ENCODE measurements at places on chromosomes 11 and 22.

- no peak for DNase-seq
Observed at GRCh38 chr11:61957021-61957770, 7.0 kb downstream of the BEST1 start.

DNA sequence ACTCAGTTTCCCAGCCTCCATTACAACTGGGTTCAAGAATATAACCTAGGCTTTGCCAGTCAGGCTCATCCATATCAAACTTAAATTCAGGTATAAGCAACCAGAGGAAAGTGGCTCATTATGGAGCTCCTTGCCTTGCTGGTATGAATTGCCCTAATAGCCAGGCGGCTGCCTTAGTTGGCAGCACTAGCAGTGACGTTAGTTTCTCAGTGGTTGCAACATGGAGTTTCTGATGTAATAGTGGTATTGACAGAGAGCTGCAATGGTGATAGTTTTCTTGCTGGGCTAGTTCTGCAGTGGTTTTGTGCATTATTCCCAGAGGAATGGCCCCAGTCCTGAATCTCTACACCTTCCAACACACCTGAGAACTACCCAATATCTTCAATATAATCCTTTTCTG, 3.8 kb upstream of the TMEM123 start:
- no peak for DNase-seq

- DNase-seq, result no peak
Observed at GRCh38 chr22:37628830-37629229, 10.6 kb upstream of the SH3BP1 start.

DNA sequence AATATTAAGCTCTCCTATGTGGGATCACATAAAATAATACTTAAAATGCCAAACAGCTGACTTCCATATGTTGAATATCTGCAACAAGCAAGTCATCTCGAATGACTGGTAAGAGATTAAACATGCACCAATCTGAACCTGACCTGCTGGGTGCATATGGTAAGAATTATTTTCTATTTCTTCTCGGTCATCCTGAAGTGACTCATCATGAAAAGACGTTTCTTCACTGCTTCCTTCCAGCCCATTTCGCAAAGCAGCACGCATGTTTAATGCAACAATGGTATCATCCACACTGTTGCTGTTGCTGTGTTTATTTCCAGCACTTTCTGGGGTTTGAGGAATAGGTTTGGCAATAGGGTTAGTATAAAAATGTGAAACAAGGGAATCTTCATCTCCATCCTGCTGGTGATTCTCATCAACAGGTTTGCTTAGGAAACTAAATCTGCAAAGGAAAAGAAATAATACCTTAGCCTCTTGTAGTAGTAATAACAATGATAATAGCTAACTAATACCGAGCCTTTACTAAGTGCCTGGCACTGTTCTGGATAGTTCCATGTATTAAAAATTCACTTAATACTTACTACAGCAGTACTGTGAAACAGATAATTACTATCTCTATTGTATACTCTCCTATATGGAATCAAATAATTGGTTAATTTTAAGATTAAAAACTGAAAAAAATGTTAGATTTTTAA, 52.0 kb upstream of the CHRNA10 start:
- DNase-seq, result peak; percentile 77

GRCh38 chr11:86918973-86919372, 36.2 kb downstream of the FZD4 start:
- no peak for DNase-seq

DNA sequence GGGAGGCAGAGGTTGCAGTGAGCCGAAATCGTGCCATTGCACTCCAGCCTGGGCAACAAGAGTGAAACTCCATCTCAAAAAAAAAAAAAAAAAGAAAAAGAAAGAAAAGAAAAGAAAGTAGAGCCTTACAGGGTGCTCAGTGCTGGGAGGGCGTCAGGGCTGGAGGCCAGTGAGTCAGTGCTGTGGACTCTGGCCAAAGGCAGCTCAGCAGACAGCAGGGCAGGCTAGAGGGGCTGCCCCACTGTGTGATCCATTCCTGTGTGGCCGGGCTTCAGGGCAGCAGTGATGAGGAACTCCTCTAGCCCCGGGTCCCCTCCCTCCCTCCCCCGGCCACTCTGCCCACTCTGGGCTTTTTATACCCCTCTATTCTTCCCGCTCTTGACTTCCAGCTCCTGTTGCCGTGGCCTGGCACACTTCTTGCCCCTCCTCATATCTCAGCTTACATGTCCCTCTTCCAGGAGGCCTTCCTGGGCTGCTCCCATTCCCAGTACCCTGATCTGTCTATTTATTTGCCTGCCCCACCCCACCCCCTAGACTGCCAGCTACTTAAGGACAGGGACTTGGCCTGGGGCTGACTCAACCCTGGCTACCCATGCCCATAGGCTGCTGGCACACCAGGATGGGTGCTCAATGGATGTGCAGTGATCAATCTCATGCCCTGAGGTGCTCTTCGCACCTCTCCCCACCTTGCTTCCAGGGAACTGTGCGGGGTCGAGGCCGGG, 10.1 kb downstream of the SYT12 start:
- peak; percentile 68 for DNase-seq

DNA sequence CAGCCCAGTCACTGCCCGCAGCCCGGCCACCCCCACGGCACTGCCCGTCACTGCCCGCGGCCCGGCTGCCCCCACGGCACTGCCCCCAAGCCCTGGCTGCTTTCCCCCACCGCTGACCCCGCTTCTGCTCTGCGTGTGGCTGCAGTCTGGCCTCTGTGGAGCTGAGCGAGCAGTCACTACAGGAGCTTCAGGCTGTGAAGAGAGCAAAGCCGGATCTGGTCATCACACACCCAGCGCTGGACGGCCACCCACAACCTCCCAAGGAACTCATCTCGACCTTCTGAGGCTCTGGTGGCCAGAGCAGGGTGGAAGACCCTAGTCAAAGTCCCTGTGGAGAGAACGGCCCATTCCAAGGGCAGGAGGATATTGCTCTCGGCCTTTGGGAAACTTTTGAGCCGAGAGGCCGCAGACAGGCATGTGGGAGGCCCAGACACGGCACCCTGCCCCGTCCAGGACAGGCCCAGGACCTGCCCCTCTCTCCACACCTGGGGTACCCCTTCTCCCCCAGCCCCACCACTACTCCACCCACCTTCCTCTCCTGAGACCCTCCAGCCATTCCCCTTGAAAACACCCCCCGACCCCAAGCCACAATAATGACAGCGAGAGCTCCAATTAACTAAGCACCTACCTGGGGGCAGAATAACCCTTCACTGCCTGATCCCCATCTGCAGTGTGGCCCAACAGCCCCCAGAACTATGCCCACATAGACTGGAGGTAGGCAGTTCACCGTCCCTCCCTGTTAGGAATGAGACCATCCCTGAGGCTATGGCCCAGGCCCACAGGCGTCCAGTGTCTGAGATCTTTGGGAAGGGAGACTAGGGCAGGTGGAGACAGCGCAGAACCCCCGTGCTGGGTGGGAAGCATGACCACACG, 3.7 kb upstream of the PGGHG start:
- DNase-seq, result no peak

DNA sequence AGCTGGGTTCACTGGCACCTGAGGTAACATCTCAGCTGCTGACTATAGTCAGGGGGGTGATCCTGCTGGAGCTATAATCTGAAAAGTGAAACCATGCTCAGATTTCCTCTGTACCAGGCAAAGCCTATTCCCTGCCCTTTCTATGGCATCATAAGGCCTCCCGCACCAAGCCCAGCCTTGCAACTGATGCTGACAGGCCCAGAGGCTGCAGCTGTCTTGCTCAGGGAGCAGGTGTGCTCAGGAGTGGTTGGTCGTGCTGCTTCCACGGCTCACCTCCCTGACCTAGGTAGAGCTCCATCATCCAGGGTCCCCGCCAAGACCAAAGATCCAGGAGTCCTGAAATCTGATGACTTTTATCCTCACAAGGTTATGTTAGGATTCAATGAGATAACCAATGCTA, 121.7 kb downstream of the FEZ1 start:
- DNase-seq, result no peak

DNA sequence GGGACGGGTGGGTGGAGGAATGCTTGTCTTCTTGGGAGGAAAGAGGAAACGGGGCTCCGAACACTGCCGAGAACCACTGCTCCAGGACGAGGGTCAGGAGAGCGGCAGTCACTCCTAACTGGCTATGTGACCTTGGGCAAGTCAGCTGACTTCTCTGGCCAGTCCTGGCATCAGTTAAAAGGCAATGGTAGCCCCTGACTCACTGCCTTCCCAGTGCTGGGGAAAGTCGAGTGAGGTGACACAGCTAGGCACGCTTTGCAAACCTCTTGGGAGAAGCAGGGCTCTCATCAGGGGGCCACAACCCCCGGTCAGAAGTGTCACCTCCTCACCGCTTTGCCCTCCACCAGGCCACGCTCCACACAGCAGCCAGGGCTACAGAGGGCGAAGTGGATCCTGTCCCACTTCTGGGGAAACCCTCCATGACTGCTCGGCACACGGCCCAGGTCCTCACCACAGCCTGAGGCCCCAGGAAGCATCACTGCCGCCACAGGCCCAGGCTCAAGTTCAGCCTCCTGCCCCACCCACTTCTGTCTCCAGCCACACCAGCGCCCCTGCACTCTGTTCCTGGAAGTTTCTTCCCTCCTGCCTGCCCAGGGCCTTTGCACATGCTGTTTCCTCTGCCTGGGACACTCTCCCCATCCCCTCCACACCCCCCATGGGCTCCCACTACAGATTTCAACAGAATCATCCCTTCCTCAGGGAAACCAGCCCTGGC, 16.3 kb downstream of the IL2RB start:
- no peak for DNase-seq

- DNase-seq, result no peak
Observed at GRCh38 chr22:33605666-33606065, 314.6 kb downstream of the LARGE1 start.

- no peak for DNase-seq
Observed at GRCh38 chr11:129613071-129613470, 202.6 kb upstream of the TMEM45B start.

DNA sequence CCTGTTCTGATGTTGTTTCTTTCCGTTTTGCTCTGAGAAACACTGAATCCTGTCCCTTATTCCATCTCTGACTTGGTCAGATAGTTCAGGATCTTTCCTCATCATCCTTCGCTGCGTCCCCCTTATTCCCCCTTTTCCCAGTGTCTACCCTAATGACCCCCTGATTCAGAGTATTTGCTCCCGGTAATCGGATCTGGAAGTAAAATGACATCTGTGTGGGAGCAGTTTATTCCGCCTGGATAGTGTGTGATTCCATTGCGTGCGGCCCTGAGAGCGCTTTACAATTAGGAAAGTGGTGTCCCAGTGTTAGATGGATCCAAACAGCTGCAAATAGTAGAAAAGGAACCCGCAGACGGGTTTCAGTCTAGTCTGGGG, 606 bp downstream of the DRG1 start:
- DNase-seq, result no peak

GRCh38 chr11:5593146-5593545, 3.3 kb upstream of the TRIM6 start:
- DNase-seq, result no peak

DNA sequence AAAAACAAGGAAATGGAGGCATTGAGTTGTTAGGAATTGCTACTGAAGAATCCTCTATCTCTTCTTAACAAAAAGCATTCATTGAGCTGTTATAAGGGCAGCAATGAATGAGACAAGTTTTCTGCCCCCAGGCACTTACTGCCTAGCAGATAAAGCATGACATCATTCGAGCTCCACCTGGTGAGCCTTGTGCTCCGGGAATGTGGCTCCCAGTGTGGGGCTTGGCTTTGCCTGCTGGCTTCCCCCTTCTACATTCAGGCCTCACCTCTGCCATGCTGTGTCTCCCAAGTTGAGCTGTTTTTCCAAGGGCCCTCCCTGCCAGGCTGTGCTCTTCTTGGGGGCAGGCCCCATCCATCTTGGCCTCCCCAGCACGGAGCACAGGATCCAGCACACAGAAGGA, 56.9 kb upstream of the EIF3D start:
- DNase-seq, result no peak

- no peak for DNase-seq
Observed at GRCh38 chr11:72274435-72274834, 30.5 kb upstream of the PHOX2A start.

DNA sequence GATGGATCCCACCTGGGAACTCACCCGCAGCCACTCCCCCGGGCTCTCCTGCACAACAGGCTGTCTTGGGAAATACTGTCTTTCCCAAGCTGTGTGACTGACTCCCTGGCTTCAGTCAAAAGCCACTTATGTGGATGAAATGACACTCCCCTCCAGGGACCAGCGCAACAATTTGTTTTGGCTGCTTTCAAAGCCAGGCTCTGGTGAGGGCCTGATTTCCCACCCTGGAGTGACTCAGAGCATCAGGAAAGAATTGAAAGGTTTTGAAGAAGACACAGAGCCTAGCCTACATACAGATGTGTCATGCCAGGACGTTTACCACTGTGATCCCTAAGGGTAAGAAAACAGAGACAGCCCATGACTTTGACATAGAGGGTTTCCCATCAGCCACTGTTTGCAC, 550.5 kb downstream of the MIAT start:
- no peak for DNase-seq

- DNase-seq, result no peak
Observed at GRCh38 chr22:44395118-44396005, 82.6 kb upstream of the SHISAL1 start.

DNA sequence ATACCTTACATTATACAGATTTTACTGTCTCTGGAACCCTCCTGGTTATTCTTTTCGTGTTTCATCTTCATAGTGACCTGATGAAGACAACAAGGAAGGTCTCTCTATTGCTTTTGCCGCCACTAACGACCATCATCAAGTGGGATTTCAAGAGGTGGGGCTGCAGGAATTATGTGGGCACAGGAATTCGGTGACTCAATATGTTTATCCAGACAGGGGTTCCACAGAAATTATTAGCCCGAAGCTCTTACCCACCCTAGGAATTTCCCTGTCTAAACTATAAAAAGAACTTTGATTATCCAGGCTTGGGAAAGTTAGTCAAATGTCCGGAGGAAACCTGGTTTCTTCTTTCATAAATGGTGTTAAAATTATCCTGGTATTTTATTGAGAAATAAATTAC, 566.8 kb upstream of the TENM4 start:
- DNase-seq, result no peak

DNA sequence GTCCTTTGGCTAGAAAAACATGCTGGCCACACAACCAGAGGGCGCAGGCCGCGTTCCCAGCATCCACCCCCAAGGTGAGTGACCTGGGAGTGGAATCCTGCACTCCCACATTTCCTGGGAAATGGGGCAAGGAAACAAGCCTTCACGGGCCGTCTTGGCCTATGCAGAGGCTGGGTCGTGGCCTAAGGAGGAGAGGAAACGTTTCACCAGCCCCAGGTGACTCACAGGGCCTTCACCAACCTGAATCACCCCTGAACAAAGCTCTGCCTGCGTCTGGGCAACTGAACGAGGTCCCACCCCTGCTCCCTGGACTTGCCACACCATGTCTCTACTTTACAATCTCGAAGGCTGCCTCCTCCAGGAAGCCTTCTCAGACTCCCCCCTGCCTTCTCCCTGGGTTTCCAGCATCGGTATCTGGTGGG, 13.2 kb downstream of the MYH9 start:
- DNase-seq, result no peak
